ENCODE measurements at places on chromosomes 4 and X. TPM values are rescaled to one million over a fixed set of nuclear protein-coding genes. Genes with fewer than 3 reads are reported as not detected.

PCSK1N gene
- total RNA-seq = 1.9 TPM

DNA sequence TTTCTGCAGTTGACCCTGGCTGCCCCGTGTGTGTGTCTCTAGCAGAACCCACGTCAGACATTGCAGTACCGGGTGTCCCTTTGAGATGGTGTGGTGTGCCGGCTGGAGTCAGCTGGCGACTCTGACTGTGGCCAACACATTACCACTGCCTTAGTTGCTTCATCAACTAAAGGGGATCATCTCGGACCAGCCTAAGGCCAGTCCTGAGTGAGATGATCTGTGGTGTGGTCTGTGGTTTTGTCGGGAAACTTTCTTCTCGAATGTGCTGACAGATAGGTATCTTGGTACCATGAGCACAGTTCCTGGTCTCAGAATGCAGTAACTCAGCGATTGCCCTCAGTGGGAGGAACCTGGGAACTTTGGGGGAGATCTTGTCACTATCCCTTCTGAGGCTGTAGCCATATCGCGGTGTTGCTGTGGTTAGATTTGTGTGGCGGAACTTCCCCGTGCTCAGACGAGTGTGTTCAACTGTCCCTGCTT lies 15.8 kb downstream of the TBC1D14 start:
- DNase-seq = peak; percentile 28

GRCh38 chr4:184684491-184685189 lies 35.1 kb downstream of the PRIMPOL start:
- no peak for DNase-seq

DNA sequence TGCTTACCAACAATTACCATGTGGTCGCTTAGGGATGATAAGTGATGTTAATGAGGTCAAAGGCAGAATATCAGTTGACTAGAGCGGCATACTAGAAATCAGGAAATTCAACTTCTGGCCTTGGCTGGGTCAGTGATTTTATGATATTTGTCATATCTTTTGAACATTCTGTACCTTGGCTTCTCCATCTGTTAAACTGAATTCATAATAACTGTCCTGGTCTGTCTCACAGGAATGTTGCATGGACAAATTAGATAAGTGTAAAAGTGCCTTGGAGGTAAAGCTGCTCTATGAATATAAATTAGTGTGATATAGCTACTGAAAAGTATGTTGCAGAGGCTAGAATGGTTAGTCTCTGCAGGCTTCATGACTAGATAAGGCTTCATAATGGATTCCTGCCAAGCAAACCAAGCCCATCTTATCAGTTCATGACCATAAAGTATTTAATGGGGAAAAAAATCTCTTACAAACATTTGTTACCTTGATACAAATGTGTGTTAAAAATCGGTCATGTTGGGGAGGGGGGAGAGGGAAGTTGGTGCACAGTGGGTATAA lies 104.6 kb upstream of the BMPR1B start:
- no peak for DNase-seq
